ENCODE measurements at places on chromosomes 11 and 22.
A peak's percentile ranks its signal among the peaks of the same experiment; 100 is the strongest.

- DNase-seq, result no peak
Measured at GRCh38 chr22:22098457-22099193, 116.0 kb upstream of the TOP3B start.

- DNase-seq, result peak; percentile 37
Measured at GRCh38 chr11:45110562-45110961, 35.9 kb upstream of the PRDM11 start.

DNA sequence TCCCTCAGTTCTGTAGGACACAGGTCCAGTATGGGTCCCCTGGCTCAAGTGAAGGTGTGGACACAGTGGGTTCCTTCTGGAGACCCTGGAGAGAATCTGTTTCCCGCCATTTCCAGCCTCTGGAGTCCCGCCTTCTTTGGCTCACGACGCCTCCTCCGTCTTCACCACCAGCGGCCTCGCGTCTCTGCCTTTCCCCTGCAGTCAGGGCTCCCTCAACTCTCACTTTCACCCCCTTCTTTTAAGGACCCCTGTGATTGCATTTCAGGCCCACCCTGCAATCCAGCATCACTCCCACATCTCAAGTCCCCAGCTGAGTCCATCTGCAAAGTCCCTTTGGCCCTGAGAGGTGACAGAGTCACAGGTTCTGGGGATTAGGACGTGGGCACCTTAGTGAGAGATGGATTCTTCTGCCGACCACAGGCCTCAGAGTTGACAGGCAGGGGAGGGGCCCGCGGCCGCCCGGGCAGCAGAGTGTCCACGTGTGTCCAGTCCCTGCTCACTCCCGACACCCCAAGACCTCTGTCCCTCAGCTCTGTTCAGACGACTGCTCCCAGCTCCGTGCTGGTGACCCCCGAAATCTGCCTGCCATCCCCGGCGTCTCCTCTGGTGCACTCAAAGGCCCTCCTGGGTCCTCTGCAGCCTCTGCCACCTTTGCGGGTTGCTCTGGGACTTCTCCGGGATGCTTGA, 36.9 kb upstream of the KRTAP5-7 start:
- no peak for DNase-seq

GRCh38 chr11:44597358-44598012, 32.0 kb downstream of the CD82 start:
- DNase-seq, result no peak

- DNase-seq, result no peak
Measured at GRCh38 chr22:44986926-44987325, 22.9 kb downstream of the PHF21B start.

GRCh38 chr22:48167238-48167637, 1404.8 kb downstream of the TBC1D22A start:
- DNase-seq, result no peak

GRCh38 chr22:37427135-37427710, at the start of gene ELFN2:
ELFN2 (minus strand) TSS chr22:37427479; CDS start chr22:37375534, 51,945 bp downstream.
- DNase-seq, result no peak

GRCh38 chr11:111777094-111778046, 11.2 kb upstream of the PPP2R1B start:
- peak; percentile 14 for DNase-seq

DNA sequence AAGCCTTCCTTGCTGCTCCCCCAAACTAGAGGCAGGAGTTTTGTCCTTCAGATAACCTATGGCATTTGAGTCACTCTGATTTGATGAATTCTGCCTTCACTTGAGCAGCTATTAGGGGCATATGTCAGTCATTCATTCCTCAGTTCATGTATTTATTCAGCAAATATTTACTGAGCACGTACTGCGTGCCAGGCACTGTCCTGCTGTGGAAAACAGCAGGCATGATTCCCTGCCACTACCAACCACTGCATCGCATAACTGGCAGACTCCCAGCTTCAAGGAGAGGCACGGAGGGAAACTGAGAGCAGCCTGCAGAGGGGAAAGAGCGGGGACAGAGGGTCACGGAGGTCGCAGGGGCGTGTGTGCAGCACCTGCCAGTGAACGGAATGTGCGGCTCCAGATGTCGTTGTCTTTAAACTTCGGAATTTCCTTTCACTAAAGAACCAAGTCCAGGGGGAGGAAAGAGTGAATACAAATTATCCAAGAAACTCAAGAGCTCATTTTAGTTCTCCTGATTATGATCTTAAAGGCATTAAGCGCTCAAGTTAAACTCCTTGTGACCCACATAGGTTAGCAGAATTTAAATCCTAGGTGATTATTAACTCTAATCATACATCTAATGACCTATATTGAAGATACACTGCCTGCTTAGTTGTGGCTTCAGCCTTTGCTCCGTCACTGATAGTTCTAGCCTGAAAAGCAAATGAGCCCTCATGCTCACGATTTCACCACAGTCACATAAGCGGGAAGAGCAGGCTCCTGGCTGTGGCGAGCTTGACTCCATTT, 12.6 kb downstream of the PPARA start:
- no peak for DNase-seq

GRCh38 chr22:41448189-41448808, 1.7 kb upstream of the TOB2 start:
- DNase-seq, result peak; percentile 88

- DNase-seq, result no peak
Measured at GRCh38 chr22:42769574-42770447, 49.1 kb upstream of the A4GALT start.

GRCh38 chr11:64810891-64811272, 531 bp upstream of the MEN1 start:
- DNase-seq, result peak; percentile 56

DNA sequence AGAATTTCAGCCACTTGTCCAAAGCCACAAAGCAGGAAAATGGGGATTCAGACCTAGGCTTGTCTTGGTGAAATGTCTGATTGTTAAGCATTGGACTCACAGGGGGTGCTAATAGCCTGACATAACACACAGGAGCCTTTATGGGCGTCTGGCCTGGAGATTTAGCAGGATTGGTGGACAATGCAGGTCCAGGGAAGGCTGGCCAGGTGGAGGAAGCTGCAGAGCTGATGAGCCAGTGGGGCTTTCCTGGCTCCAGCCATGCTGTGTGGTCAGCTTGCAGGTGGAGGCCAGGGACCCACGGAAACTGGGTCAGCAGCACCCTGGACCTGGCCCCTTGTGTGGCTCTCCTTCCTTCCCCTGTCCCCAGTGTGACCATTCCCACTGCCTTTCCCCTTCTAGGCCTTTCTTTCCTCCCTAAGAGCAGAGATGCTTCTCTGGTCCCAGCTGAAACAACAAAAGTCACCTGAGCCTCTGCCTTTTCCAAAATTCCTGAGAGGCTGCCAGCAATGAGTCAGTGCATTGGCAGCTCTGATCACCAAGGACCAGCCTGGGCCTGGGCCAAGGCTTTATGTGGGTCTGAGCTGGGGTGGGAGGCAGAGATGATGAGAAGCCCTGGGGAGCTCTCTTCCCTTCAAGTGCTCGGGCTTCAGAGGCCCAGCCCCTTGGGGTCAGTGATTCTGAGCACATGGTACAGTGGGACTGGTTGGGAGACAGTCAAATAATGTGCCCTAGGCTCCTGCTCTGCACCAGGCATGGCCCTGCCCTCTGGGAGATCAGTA, 85.2 kb downstream of the CCDC81 start:
- DNase-seq, result no peak

DNA sequence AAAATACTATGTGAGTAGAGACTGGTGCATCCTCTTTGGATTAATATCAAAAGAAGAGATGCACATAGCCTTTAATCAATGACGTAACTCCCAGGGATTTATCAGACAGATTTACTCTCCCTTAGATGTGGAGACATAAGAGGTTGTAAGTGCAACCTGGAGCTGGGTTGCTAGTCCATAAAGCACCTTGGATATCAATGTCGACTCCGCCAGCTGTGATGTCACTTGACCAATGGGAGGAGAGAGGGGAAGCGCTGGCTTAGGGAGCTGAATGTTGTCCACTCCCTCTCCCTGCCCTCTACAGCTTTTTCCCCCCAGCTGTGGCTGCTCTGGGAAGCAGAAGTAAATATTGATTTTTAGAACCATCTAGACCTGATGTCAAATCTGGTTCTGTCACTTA, 28.9 kb upstream of the TMEM86A start:
- no peak for DNase-seq

- DNase-seq, result no peak
Measured at GRCh38 chr11:115141231-115142114, 362.7 kb downstream of the CADM1 start.

Data from activated gamma-delta T cell treated with Interleukin-2 at 50 U/mL for 16 hours (primary cell).